ENCODE measurements at places on chromosomes 4 and X.

DNA sequence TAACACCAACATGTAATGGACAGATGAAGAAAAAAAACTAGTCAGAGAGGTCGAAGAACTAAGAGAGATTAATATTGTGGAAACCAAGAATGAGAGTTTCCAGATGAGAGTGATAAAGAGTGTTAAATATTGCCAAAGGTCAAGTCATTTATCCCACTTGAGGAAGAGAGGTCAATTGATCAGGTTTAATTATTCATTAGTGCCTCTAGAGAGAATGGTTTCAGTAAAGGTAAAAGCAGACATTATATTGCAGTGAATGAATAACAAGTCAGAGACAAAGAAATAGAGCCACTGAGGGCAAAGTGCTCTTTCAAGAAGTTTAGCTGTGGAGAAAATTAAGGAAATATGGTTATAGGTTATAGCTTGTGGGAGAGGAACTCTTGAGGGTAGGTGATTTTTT lies 263.1 kb downstream of the GUCY2F start:
- DNase-seq = no peak

- no peak for DNase-seq
These were observed 53.5 kb downstream of the TMEM164 start for GRCh38 chrX:110056419-110056818.

- DNase-seq = peak; percentile 36
These were observed at the start of gene GPRASP3 for GRCh38 chrX:102720237-102721168. Gene GPRASP3, plus strand, starts transcription at chrX:102720743. Its CDS starts 28,253 bp downstream, at chrX:102748996.

DNA sequence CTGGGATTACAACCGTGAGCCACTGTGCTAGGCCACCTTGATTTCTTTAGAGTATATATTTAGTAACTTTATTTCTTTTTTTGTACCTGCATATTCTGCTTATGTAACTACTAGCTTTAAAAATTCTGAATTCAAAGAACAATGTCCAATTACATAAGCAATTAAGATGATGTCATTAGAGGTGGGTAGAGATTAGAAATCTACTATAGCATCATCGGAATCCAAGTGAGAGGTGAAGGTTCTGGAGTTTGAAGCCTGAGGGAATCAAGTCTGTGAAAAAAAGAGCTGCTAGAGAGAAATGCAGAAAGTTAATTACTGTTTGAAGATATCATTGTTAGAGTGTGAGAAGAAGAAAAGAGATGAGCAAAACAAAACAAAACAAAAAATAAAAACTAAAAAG lies 79.0 kb upstream of the ENPEP start:
- no peak for DNase-seq

DNA sequence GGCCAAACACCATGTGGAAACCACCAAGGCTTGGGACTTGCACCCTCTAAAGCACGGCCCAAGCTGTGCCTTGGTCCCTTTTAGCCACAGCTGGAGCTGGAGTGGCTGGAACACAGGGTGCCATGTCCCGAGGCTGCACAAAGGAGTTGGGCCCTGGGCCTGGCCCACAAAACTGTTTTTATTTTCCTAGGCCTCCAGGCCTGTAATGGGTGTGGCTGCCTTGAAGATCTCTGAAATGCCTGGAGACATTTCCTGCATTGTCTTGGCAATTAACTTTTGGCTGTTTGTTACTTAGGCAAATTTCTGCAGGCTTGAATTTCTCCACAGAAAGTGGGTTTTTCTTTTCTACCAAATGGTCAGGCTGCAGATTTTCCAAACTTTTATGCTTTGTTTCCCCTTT lies 55.7 kb downstream of the IL15 start:
- DNase-seq = no peak

DNA sequence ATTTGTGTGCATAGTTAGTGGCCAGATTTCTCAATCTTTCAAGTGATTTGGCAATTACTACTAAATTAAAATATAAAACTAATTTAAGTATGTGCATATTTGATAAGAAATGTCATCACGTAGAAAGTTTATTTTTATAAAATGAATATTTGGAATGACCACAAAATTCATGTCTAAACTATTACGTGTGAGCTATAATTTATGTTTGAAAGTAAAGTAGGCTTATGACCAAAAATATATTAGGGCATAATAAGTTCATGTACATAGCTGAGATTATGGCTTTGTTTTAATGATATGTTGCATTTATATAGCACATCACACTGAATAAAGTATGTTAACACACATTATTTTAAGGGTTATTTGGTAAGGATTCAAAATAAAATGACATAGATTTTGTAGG lies 1532.6 kb downstream of the C4orf33 start:
- no peak for DNase-seq

DNA sequence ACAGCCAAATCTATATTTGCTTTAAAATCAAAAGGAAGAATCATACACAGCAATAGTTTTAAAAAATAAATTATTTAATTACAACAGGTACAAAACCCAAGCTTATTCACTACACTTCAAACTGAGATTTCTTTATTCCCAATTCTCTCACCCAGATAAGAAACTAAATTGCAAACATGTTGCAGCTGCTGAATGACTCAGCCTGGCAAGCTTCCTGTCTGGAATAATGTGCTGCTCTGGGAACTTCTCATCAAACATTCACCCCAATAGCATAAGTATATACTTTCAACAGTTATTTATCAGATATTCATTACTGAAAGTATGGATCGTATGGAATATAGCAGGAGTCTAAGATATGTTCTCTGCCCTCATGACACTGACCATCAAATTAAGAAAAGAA lies 43.0 kb upstream of the GABRA2 start:
- DNase-seq = no peak

All from neural progenitor cell (in vitro differentiated cells).